Amygdala (tissue), 56 donors: ENCODE measurements at places on chromosomes 1 and 21.
A peak's percentile ranks its signal among the peaks of the same experiment; 100 is the strongest.

GRCh38 chr1:12760256-12760795, 13.2 kb upstream of the PRAMEF12 start:
- DNase-seq = no peak

DNA sequence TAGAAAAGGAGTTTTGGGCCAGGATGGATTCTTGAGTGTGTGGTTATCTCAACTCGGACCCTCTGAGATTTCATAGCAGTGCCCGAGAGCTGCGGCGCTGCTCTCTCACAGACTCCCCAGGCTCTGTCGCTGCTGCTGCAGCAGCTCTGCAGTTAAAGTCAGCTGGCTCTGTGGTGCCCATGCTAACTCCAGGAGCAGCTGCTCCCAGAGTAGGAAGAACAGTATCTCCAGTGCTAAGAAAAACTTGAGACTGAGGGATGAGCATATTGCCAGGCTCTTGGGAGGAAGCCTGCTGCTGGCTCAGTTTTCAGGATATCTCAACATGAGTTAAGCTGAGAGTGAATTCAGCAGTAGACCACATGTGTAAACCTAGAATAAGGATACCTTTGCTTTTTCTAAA, 4.5 kb downstream of the LCE2D start:
- DNase-seq = no peak

- no peak for DNase-seq
Measured at GRCh38 chr1:38344716-38345115, 298.1 kb upstream of the POU3F1 start.

DNA sequence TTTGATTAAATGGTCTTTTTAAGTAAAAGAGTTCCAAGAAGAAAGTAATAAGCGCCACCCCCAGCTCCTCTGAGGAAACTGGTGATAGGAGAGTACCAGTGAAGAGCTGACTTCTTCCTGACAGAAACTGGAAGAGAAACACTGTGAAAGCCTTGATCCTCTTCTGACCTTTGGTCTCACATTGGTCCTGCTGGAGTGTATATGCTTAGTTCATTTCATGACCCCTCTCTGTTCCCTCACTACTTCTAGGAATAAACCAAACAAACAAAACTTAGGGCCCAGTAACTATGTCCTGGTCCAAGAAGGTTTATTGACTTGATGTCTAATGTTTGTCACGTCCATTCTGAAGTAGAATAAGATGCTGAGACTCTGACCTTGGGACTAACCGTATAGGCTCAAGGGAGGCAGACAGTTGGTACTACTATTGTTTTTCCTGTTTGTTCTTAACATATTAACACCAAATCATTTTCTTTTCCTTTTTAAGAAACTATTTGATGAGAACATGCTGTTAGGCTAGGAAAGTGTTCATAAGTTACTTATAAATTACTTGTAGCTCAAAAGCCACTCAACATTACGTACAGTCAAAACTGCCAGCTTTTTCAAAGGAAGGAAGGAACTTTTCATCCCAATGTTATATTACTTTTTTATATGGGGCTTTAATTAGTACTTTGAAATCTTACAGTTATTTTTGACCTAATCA, 57.9 kb downstream of the MIER1 start:
- DNase-seq = no peak

- no peak for DNase-seq
Measured at GRCh38 chr1:230836347-230836746, 32.0 kb downstream of the C1orf198 start.

DNA sequence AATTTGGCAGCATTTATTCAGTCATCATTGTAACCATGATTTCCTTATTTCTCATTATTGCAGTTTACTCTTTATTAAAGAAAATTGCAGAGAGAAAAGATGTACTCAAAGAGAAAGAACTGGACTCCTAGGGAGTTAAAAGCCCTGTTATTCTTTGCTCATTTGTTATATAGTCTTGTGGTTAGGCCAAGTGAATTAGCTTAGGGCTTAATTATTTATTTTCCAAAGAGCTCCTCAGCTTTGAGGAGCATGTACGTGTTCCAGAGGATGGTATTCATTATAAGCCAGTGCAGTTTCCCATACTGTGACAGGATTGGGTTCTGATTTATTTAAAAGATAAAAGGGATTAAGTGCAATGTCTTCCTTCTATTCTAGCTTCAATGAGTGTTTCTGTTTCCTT, 86.4 kb downstream of the GPR161 start:
- DNase-seq = no peak

DNA sequence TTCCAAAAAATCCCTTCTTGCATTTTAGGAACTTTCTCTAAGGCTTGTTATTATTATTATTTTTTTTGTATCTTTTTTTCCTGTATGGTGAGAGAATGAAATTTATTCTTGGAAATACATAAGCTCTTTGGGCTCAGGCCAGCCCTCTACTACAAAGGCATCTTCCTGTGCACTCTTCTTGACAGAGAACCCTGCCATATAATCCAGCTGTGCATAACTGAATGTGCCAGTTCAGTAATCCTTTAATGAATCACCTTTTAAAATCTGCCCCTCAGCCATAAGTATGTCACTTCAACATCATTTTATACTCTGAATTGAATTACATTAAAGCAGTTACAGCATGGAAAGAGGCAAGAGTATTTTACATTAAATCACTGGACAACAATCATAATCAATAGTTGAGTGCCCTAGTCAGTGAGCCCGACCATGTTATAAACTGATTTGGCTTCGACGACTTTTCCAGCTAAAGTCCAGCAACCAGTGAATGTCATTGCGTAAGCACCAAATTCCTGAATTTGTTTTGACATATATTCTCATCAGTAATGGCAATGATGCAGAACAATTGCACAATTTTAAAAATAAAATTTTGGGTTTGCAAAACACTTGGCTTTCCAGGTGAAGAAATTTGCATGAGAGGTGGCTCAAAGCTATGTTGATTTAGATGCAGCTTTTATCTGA, 59.2 kb upstream of the KCNK2 start:
- no peak for DNase-seq

GRCh38 chr1:231144416-231145193, 17.3 kb upstream of the TRIM67 start:
- DNase-seq = no peak

DNA sequence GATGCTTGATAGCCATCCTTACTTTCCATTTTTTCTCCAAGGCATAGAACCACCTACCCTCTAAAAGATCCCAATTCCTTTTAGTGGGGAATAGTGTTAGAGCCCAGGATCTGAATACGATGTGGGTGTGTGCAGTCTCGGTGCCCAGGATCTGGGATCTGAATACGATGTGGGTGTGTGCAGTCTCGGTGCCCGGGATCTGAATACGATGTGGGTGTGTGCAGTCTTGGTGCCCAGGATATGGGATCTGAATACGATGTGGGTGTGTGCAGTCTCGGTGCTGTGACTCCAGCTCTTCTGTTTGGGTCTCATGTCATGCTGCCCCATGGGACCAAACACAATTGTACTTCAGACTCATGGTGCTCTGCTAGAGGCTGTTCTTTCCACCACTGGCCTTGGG, 265.5 kb downstream of the TRABD2B start:
- DNase-seq = no peak

DNA sequence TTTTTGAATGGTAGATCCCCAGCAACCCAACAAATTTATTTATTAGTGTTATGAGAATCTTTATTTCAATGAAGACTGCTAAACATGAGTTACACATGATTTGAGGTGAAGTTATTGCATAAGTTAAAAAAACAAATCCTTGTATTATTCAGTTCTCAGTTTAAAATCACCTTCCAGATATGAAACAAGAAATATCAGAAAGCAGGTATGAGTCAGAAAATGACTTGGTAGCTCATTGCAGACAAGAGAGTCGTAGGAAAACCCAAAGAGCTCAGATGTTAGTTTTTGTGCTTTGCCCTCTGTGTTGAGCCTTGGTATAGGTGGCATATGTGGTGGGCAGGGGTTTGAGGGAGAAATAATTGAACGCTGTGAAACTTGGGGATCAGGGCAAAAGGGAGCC, 339.4 kb downstream of the BRINP3 start:
- no peak for DNase-seq

- no peak for DNase-seq
Measured at GRCh38 chr21:29238053-29238966, 60.4 kb upstream of the BACH1 start.

- no peak for DNase-seq
Measured at GRCh38 chr1:203681739-203682138, 55.1 kb downstream of the ATP2B4 start.

DNA sequence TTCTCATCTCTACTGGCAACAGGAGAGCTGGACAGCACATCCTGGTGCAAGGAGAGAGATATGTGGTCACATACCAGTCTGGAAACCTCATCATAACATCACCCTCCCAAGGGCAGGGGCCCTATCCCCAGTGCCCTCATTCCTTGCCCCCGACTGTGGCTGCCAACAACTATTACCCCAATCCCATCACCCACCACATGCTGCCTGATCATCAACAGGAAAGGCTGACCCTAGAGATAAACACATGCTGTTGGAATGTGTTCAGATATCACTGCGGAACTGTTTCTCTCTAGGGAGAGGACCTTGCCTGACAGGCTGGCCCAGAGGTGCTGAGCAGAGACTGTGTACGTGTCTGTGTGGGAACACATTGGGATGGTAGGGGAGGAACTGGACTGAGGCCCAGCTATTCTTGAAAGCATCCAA, 4.5 kb upstream of the INKA2 start:
- DNase-seq = no peak

DNA sequence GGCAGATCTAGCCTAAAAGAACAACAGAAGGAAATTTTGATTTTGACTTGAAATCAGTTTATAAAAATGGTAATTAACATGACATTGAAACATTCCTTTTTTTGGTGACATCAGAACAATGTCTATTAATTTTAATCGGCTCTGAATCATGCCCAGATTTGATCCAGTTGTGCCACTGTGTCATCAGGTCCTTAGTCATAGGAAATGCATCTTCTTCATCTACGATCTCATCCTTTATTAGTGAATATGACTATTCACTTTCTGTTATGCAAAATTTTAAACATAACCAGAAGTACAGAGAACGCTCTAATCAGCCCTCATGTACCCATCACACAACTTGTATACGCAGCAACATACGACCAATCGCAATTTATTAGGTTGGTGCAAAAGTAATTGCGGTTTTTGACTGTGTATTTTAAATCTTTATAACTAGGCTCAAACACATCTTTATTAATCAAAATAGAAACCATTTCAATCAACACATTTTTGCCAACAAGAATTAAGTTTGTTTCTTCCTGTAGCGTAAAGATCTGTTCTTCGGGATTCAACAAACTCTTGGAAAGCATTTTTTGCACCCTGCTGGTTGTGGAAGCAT, 40.3 kb upstream of the TLR5 start:
- DNase-seq = no peak

GRCh38 chr1:36172983-36173382, 17.0 kb downstream of the MAP7D1 start:
- no peak for DNase-seq

DNA sequence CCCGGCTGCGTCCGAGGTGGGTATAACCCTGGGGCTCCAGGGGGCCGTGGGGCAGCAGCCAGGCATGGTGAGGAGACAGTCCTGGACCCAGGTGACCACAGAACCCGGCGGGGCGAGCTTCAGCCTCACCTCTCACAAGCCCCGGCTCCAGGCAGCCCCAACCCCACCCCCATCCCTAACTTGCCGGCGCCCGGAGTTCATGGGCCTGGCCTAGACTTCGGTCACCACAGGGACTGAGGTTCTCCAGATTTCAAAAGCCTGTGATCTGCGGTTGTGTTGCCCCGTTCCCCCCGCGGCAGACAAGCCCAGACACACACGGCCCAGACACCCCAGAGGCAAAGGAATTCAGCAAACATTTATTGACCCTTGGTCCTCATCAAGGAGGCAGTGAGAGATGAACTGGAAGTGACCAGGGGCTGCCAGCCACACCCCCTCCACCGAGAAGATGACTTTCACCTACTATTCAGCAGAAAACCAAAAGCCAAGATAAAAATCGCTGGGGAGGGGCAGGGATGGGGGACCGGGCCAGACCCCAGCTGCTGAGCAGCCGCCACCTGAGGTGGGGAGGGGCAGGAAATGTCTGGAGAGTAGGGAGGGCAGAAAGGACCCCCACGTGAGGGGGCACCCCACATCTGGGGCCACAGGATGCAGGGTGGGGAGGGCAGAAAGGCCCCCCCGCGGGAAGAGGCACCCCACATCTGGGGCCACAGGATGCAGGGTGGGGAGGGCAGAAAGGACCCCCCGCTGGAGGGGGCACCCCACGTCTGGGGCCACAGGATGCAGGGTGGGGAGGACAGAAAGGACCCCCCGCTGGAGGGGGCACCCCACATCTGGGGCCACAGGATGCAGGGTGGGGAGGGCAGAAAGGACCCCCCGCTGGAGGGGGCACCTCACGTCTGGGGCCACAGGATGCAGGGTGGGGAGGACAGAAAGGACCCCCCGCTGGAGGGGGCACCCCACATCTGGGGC, 3.9 kb downstream of the HES4 start:
- no peak for DNase-seq

- DNase-seq = no peak
Measured at GRCh38 chr1:229440851-229441537, 7.1 kb upstream of the ACTA1 start.

DNA sequence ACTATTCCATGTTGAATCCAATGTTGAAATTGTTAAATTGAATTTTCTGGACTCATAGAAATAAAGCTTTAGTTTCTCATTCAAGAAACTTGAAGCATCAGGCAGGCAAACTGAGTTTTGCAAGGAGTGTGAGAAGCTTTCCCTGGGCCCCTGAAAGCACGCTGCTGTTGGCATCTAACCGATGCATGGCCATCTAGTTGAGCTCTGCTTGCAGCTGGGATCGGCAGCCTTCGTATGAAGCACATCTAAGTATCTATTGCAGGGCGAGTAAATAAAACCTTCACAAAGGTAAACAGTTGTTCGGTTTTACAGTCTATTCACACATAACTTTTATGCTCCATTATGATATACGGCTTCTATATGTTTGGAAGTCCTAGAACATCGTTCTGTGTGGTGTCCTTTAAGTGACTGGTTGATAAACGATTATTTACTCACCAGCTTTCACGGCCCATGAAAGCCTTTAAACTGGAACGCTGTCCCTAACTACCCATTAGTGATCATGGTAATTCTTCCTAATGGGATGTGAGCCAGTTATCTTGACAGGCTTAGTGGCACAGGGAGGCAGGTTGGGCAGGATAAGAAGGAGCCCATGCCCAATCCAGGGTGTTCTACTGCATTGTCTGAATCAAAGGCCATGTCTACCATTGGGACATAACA, 71.7 kb downstream of the SEC16B start:
- no peak for DNase-seq

- peak; percentile 73 for DNase-seq
Measured at GRCh38 chr1:226688056-226688748, 50.9 kb downstream of the ITPKB start.
